Omental fat pad (tissue), 4 donors: ENCODE measurements at places on chromosomes 7 and 10. TPM values are rescaled to one million over a fixed set of nuclear protein-coding genes. Genes with fewer than 3 reads are reported as not detected.

MYO3A gene
- 0.50 TPM for total RNA-seq

- DNase-seq, result no peak
These were observed 2.3 kb downstream of the C1QL3 start for GRCh38 chr10:16519250-16519907.

EEPD1 gene
- total RNA-seq, result 6.5 TPM

- no peak for DNase-seq
These were observed 22.0 kb upstream of the GSAP start for GRCh38 chr7:77438131-77438530.

SFTPD gene
- total RNA-seq, result 0.96 TPM

DNA sequence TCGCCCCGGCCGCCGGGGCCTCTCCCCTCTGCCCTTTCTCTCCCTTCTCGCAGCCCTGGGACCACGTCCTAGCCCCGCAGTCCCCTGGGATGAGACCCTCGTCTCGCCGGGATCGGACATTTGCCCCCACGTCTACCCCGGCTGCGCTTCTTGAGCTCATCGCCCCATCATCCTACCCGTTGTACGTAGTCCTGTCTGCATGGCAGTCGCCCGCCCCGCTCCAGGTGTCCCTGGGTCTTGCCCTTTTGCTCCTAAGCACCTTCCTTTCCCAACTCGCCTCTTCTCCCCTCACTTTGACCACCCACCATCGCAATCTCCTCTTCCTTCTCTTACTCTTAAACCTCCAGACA lies 582 bp downstream of the TPST1 start:
- DNase-seq, result no peak

GRCh38 chr10:77636282-77636966 lies 1.2 kb downstream of the KCNMA1 start:
- DNase-seq, result no peak

DNA sequence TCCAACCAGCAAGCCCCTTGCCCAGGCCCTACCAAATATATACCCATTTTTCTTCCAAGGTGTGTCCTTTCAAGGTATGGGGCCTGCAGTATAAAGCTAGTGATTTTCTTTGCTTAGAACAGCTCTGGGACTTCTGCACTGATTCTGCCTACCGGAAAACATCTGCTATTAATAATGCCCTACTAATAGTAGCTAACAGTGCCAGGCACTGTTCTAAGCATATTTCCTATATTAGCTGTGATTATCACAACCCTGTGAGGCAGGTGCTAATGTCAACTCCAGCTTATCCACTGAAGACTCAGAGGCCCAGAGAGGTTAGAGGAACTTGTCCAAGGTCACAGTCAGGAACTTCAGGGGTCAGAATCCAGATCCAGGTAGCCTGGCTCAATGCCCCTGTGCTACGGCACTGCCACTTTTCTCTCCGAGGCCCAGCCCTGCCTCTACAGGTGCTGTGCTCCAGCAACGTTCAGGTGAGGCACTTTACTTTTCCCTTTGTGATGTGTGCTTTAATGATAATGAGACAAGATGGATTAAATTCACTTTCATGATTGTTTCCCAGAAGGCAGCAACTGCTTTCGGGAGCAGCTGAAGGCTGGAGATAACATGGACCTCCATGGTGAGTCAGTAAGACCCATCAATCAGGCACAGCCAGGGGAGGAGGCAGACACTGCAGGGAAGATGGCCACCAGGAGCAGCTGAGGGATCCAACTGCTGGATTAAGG lies 26.7 kb downstream of the TAS2R41 start:
- DNase-seq, result no peak

RNF32 gene
- not detected for total RNA-seq

- DNase-seq, result no peak
These were observed 275.1 kb upstream of the KLF14 start for GRCh38 chr7:131008840-131009711.

ADCYAP1R1 gene
- total RNA-seq, result 21.3 TPM

- no peak for DNase-seq
These were observed 25.3 kb downstream of the EN2 start for GRCh38 chr7:155483245-155483644.

DNA sequence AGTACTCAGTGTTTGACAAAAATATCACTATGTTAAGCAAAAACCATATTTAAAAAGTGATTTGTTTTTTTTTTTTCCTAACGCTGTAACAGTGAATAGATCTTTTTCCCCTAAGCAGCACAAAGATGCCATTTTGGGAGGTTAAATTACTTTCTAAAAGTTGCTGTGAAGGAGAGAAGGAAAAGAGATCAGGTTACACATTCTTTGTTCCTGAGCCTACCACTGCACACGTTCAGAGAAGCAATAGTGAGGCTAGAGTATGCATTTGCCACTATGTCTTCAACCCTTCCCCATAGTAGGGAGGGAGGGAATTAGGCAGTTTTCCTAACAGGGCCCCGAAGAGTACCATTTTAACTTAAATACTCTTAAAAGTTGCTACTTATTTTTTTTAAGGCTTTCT lies 38.9 kb downstream of the BMPR1A start:
- DNase-seq, result no peak

DNA sequence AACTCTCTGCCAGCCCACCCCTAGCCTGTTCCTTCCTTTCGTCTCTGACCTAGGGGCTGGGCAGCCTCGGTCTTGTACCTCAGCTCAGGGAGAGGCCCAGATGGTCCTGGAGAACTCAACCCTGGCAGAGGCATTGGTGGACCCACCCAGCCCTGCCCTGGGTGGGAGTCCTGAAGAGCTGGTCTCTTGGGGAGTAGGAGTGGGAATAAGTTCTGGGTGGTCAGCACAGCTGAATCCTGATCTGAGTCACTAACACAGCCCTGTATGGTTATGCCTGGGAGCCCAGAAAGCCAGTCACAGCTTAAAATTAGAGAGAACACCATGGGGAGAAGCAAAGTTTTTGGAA lies 84.0 kb downstream of the SORBS1 start:
- no peak for DNase-seq

DNA sequence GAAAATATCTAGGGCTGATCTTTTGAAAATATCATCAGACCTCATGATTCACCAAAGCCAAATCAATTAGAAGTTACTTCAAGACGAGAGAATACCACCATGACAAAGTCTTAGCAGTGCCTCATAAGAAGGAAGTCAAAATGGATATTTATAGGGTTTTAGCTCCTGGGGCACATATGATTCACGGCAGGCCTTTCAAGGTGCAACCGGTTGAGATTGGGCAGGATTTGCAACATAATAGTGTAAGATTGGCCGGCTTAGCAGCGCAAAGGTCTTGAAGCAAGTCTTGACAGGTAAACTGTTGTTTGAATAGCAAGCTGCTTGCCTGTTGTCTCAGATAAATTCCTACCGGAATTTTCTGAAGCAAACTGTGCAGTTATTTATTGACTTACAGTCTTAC lies 17.5 kb downstream of the ADRB1 start:
- DNase-seq, result no peak

DNA sequence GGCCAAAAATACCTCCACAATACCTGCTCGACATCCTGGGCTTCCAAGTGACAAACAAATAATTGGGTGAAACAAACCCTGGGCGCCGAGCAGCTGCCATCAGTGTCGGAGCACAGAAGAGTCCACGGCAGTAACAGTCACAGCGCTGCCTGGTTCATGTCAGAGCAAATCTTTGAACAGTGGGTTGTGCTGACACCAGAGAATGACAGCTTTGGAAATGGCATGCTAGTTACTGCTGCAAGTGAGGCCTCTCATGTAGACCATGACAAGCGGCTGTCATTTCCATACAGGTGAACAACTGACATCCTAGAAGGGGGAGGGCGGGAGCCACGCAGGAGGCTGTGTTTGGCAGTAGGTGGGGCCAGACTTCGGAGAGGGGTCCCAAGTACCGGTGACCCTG lies 420.5 kb upstream of the GALNT17 start:
- DNase-seq, result no peak

DNA sequence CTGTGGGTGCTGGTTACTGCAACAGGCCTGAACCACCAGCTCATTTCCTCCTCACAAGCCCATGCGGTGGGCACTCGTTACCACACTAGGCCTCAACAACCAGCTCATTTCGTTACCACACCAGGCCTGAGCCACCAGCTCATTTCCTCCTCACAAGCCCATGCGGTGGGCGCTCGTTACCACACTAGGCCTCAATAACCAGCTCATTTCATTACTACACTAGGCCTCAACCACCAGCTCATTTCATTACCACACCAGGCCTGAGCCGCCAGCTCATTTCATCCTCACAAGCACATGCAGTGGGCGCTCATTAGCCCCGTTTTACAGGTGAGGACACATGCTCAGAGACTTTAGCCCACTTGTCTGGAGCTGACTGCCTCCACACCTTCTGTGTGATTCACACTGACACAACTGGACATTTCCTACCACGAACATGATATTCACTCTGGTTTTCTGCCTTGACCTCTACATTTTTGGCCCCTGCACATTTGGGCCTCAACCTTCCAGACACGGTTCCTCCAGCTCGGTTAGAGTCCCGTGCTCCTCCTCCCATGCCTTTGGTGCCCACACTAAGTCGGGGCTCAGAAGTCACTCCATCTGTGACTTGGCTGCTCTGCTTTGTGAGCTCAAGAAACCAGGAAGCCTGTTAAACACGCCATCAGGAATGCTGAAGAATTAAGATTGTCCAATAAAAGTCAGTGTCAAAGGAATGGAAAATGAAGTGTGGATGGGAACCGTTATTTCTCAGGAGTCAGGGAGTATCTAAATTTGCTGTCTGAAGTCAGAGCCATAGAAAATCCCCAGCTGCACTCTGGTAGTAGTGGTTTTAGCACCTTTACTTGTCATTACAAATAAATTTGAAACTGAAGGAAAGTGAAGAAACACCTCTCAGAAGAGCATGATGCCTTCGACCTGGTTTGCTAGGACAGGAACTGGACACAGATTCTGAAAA lies 55.8 kb upstream of the LANCL2 start:
- no peak for DNase-seq

DNA sequence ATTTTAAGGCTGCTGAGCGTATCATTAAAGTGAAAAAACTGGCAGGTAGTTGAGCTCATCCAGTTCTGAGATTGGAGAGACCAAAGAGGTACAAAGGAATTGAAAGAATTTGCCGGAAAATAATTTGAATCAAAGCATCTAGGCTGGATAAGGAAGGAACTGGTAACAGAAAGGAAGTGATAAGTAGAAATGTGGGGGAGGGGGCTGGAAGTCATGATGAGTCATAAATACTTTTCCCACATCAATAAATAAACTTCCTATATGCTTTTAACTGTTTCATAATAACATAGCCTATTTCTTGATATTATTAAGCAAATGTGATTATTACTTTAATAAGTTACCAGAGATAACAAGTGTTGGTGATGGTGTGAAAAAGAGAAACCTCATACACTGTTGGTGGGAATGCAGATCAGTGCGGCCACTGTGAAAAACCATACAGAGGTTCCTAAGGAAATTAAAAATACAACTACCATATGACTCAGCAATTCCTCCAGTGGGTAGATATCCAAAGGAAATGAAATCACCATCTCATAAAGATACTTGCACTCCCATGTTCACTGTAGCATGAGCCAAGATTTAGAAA lies 27.0 kb downstream of the ZNF438 start:
- DNase-seq, result no peak

DNA sequence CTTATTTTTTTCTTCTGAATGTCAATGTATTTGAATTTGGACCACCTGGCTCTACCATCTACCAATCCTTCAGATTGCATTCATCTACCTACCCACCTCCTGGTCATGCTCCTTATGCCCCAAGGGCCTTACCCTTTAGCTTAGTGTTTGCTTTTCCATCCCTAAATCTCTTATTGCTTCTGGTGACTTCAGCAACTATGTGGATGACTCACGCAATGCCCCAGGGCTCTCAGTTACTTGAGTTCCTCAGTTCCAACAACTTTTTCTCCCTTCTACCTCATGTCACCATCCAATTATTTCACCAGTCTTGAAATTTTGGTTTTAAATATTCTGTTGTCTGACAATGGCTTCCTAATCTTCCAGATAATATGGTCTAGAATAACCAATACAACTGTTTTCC lies 118.9 kb downstream of the CFAP58 start:
- no peak for DNase-seq

GRCh38 chr7:16433568-16434122 lies 12.3 kb upstream of the CRPPA start:
- DNase-seq, result no peak

DNA sequence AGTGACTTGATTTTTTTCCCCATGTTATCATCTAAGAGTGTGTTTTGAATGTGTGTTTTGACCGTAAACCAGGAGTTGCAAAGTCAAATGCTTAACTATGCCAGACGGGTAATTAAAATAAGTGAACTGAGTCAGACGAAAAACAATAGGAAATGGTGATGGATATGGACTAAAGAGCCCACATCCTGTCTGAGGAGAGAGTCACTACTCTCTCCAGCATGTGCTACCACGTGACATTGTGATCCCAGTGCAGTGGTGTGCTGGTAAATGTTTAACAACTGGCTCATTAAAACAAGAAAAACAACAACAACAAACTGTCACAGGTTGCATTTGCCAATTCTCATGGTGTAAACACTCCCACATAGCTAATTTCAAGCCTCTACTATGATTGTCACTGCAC lies 164.3 kb downstream of the SUGCT start:
- DNase-seq, result no peak

AP3M1 gene
- 26.4 TPM for total RNA-seq

- DNase-seq, result no peak
These were observed 377.0 kb downstream of the TCERG1L start for GRCh38 chr10:130934293-130935127.

AZGP1 gene
- 70.9 TPM for total RNA-seq

DNA sequence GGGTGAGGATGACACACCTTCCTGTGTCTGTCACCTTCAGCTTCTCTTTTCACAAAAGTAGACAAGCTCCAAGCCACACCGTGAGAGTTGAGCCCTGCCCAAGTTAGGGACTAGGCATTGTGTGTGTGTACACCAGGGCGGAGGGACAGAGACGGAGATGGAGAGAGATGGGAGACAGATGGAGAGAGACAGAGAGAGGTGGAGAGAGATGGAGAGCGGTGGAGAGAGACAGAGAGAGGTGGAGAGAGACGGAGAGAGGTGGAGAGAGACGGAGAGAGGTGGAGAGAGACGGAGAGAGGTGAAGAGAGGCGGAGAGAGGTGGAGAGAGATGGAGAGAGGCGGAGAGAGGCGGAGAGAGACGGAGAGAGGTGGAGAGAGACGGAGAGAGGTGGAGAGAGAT lies 207.0 kb downstream of the DNAJB6 start:
- DNase-seq, result no peak

FFAR4 gene
- 3.0 TPM for total RNA-seq

DNA sequence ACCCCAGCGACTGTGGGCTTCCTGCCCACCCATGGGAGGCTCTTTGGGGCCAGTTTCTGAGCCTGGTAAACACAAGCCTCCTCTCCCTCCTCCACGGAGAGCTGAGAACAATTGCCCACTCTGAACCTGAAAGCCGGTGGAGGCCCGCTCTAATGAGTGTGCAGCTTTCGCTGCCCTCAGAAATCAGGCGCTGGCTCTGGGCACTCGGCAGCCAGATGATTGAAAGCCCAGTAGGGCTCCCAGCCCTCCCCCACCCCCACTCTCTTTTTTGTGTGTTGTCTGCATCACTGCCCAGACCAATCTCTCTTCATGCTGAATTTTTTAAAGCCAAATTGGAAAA lies 438.9 kb downstream of the RPS24 start:
- DNase-seq, result no peak

- no peak for DNase-seq
These were observed 393.4 kb upstream of the NFE2L3 start for GRCh38 chr7:25758559-25758958.

GRCh38 chr7:155815332-155816191 lies 3.3 kb upstream of the SHH start:
- DNase-seq, result no peak

ADCK2 gene
- total RNA-seq, result 15.9 TPM
